ENCODE measurements at places on chromosomes 2 and 18. TPM values are rescaled to one million over a fixed set of nuclear protein-coding genes. Genes with fewer than 3 reads are reported as not detected.

- DNase-seq: no peak
Observed at GRCh38 chr18:59149007-59149406, 9.3 kb downstream of the SEC11C start.

GRCh38 chr18:25561918-25562317, 210.0 kb upstream of the ZNF521 start:
- DNase-seq: peak; percentile 47

DNA sequence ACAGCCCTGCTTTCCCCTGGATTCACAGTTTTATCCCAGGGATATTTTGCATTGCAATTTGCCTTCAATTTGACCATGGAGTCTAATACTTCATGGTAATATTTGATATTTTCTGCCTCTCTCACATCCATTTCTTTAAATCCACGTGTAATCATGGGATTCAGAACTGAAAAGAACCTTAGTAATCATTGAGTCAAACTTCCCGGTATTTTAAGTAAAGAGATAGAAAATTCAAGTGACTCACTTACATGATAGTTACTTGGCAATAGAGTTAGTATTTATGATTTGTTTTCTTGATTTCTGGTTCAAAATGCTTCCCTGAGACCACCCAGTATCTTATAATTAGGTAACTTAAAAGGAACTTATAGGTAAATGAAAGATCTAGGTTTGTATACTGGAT, 33.7 kb upstream of the CDC42EP3 start:
- no peak for DNase-seq

DNA sequence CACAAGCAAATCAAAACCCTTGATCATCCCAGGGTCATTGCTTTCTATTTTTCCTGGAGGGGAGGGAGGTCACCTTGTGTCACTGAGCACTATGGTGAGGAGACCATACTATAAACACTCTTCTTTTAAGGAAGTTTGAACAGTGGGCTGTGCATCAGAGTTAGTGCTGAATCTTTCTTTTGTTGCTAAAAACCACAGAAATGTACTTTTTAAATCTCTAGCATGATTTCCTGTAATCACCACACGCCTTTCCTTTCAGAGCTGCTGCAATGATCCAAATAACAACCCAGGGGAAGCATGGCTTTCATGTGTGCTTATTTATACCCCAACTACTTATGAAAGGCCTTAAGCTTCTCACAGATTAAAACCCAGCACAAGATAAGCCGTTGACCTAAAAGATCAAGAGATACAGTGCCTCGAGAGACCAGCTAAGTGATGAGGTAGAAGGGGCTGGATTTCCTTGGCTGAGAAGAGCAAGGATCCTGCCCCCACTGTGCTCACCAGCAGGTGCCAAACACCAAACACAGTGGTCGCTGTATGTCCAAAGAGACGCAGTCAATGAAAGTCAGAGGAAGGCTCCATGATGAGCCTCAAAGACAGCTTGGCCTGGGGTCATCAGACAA, 34.7 kb downstream of the TRABD2A start:
- peak; percentile 74 for DNase-seq

DNA sequence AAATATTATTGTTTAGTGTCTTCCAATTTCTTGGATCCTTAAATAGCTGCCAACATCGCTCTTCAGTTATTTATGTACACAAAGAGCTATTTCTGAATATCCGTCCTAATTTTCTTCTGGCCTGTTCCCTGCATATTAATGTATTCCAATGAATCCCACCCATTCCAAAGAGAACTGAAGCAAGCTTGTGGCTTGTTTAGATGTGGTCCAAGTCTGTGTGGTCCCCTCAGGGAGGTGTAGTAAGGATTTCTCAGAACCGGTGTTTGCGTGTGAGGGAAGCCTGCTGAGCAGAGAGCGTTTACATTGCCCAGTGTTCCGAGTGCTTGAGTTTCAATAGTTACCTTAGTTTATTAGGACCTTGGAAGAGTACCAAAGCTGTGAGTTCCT, 25.1 kb upstream of the IL1R1 start:
- DNase-seq: no peak

- DNase-seq: no peak
Observed at GRCh38 chr18:63779386-63779785, 4.2 kb downstream of the SERPINB7 start.

GRCh38 chr2:13682540-13683272, 949.8 kb upstream of the LRATD1 start:
- peak; percentile 84 for DNase-seq

Gene FAM228A
- total RNA-seq: 0.99 TPM

Gene PCARE
- under 0.01 TPM for total RNA-seq

- DNase-seq: peak; percentile 80
Observed at GRCh38 chr18:61595615-61596251, 262.5 kb downstream of the CDH20 start.

DNA sequence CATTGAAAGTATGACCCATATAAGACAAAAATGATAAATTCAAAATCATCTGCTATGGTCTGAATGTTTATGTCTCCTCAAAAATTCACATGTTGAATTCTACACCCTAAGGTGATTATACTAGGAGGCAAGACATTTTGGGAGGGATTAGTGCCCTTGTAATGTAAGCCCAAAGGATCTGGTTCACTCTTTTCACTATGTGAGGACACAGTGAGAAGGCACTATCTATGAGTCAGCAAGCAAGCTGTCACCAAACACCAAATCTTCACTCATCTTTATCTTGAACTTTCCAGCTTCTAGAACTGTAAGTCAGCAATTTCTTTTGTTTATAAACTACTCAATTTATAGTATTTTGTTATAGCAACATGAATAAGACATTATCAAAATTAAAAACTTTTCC, 284.7 kb upstream of the ZC3H15 start:
- peak; percentile 8 for DNase-seq

DNA sequence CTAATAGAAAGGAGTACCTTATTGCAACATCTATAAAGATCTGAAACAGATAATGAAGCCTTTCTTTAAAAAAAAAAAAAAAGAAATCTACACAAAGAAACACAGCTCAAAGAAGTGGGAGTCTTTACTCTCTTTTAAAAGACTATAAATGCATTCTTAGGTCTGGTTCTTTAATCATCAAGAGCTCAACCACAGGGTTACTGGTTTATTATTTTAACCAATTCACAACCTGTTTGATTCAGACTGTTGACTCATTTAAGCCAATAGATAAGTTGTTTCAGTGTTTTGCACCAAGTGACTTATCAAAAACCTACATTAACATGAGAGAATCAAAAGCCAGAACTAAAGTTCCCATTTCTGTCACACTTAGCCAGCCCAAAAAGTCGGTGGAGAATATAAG, 93.1 kb downstream of the TCF4 start:
- peak; percentile 91 for DNase-seq

Gene HJURP
- total RNA-seq: 5.8 TPM
